ENCODE measurements at places on chromosomes 1 and 21.
A peak's percentile ranks its signal among the peaks of the same experiment; 100 is the strongest.

DNA sequence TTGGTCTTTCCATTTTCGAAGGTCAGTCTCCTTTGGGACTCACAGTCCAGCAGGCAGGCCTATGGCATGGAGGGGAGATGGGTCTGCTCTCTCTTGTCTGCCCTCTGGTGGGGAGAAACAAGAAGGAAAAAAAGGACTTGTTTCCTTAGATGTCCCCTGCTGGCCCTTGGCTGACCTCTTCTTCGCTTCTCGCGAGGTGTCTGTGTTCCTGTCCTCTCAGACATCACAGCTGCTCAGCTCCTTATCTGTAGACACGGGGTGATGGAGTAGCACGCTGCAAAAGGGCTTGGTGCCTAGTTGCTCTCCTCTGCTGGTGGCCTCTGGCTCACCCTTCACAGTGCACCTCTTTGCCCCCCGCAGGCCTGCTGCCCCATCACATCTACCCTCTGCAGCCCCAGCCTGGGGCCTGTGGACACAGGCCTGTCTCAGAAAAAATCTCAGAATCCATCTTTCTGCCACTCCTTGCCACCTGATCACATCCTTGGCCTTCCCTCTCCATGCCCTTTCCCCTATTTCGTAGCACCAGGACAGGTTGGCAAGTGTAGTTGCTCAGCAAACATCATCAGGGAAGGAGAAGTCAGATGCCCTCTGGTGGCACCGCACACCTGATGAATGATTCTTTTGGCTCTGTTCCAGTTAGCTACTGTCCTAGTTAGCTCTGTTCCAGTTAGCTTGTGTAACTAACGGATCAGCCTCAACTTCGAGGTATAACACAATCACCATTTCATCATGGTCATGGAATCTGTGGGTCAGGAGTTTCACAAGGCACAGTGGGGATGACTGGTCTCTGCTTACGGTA is 18.7 kb upstream of the AK2 start:
- DNase-seq, result peak; percentile 56

- DNase-seq, result no peak
Measured at GRCh38 chr21:33817138-33817537, 98.5 kb downstream of the ATP5PO start.

DNA sequence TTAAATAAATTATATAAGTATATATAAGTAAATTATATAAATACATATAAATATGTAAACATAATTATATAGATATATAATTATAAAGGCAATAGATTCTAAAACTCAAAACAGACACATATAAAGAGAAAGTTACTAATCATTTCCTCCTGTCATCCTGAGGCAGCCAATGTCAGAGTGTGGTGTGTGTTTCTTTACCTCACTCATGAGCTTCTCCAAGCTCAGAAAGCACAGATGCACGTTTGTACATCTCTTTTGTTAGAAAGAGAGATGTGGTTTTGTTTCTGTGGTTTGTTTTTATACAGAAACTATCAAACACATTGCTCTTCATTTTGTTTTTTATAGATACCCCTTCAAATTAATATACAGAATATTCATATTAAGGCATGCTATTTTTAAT is 594.8 kb downstream of the USP25 start:
- no peak for DNase-seq

DNA sequence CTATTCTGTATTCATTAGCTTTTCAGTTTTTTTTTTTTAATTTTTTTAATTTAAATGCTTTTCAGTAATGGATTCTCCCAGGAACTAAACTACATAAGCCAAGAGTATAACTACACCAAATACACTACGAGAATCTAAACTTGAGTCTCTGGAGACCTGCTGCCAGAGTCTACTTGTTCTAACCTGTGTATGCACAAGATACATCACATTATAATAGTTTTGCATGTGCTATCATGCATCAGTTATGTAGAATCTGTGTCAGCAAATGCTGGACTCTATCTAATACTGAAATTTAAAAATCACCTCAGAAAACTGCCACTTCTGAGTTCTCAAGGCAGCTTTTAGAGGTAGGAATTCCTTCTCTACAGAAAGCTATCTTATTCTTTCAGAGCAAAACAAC is 146.3 kb upstream of the GREM2 start:
- DNase-seq, result no peak

- DNase-seq, result no peak
Measured at GRCh38 chr1:181669246-181669645, 185.9 kb downstream of the CACNA1E start.

- DNase-seq, result no peak
Measured at GRCh38 chr1:153210206-153210605, 7.0 kb downstream of the LELP1 start.

DNA sequence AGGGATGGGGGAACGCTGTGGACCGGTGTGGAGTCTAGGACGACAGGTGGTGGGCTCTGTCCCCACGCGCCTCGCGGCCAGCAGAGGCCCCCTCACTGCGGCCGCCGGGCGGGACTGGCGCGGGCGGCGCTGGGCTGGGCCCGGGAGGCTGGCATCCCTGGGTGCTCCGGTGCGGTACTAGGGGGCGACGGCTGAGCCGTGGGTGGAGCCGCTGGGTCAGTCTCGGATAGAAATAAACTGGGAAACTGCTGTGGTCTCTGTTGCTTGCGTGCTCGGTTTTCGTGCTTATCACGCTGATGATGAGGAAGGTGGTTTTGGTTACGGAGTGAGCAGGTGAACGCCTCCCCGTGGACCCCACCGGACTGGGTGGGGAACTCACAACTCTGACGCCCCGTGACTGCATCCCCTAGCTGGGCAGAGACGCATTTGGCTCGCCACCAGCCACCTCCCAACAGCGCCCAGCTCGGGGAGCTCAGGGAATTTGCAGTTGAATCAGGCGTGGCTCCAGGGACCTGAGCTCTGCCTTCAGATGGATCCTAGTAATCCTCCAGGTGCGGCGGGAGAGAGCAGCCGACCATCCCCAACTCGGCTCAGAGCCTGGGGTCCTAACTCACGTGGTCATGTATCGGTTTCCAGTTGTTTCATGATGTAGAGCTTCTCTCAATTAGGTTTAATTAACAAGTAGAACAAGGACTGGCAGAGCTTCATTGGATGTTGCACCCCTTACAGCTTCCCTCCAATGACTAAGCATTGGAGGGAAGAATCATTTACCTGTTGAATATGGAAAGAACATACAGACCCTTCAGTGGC is 32.1 kb downstream of the HSD17B7 start:
- DNase-seq, result no peak

GRCh38 chr1:12478612-12478985 is 139.4 kb downstream of the DHRS3 start:
- DNase-seq, result no peak

- DNase-seq, result no peak
Measured at GRCh38 chr1:168565825-168566224, 10.6 kb upstream of the XCL1 start.

- DNase-seq, result no peak
Measured at GRCh38 chr1:116008656-116009390, 32.5 kb downstream of the SLC22A15 start.

GRCh38 chr1:33610864-33611455 is 138.5 kb downstream of the ZSCAN20 start:
- no peak for DNase-seq

GRCh38 chr1:194252199-194252598 is 1065.8 kb upstream of the B3GALT2 start:
- DNase-seq, result peak; percentile 9

DNA sequence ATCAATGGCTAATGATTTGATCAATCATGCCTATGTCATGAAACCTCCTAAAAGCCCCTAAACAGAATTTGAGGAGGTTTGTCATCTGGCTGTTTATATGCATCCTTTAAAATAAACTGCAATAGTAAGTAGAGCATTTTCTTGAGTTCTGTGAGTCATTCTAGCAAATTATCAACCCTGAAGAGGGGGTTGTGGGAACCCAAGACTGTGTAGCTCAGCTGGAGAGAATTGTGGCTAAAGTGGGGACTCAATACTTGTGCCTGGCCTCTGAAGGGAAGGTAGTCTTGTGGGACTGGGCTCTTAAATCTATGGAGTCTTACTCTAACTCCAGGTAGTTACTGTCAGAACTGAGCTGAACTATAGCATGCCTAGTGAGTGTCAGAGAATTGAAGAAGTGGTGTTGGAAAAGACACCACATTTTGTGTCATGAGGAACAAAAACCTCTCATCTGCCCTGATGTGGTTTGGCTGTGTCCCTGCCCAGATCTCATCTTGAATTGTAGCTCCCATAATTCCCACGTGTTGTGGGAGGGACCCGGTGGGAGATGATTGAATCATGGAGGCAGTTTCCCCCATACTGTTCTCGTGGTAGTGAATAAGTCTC is 402.4 kb downstream of the USH2A start:
- no peak for DNase-seq

DNA sequence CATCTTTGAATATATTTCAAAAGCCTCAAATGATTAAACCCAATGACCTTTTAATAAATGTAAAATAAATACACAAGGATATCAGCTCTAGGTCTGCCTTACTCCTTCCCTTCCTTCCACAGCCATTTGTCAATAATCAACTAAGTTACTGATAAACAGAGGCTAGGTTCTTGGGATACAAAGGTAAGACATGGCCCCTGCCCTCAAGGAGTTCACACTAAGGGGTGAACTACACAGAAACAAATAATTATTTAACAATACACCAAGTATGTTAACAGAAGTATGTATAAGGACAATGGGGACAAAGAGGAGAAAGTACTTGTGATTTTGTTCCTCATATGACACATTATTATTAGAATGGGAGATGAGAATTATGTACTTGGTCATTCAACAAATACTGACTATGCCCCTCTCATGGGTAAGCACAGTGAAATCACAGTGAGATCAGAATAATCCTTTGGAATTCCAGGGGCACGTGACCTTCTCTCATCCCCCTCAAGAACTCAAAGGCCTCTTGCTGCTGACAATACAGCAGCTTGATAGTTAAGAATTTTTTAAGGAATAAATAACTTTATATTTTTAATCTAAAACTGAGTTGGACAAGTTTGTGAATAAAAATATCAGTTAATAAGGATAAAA is 40.2 kb downstream of the ATP1B1 start:
- no peak for DNase-seq

DNA sequence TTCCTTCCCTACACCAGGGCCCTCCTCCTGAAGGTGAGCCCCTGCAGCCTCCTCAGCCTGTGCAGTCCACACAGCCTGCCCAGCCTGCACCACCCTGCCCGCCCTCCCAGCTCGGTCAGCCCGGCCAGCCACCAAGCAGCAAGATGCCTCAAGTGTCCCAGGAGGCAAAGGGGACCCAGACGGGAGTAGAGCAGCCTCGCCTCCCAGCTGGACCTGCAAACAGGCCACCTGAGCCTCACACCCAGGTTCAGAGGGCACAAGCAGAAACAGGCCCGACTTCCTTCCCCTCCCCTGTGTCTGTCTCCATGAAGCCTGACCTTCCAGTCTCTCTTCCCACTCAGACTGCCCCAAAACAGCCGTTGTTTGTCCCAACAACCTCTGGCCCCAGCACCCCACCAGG is 38.8 kb downstream of the ZBTB17 start:
- DNase-seq, result no peak

GRCh38 chr1:199399996-199400724 is 627.4 kb upstream of the NR5A2 start:
- DNase-seq, result no peak

DNA sequence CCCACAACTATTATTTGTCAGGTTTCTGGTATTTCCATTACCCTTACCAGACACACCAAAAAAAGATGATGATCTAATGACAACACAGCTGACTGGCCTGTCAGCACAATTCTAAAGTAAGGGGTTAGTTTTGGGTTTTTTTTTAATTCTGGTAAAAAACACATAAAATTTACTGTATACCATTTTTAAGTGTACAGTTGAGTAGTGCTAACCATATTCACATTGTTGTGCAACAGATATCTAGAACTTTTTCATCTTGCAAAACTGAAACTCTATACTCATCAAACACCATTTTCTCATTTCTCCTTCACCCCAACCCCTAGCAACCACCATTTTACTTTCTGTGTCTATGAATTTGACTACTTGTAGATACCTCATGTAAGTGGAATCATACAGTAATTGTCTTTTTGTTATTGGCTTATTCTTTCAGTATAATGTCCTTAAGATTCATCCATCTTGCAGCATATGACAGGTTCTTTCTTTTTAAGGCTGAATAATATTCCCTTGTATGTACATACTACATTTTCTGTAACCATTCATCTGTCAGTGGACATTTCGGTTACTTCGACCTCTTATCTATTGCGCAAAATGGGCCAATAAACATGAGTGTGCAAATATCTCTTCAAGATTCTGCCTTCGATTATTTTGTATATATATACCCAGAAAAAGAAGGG is 29.8 kb downstream of the ARNT start:
- DNase-seq, result no peak

DNA sequence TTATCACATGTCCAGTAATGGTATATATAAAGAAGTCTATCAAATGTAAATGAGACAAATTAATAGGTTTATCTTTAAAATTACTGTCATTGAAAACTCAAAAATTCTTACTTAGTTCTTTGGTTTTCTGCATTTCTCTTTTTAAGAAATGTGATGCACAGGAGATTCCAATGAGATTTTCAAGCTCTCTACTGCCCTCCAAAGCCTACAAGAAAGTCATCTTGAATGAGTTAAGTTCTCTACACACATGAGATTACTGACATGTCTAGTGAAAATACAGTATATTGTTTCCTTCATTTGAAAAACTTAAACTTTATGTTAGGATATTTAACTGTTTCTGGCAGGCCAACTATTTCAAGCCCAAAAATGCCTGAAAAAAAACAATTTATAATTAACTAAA is 68.8 kb downstream of the ITGB3BP start:
- no peak for DNase-seq

- DNase-seq, result no peak
Measured at GRCh38 chr1:213622365-213623063, 365.3 kb upstream of the PROX1 start.

GRCh38 chr1:67937651-67938050 is 104.4 kb upstream of the GNG12 start:
- peak; percentile 52 for DNase-seq

DNA sequence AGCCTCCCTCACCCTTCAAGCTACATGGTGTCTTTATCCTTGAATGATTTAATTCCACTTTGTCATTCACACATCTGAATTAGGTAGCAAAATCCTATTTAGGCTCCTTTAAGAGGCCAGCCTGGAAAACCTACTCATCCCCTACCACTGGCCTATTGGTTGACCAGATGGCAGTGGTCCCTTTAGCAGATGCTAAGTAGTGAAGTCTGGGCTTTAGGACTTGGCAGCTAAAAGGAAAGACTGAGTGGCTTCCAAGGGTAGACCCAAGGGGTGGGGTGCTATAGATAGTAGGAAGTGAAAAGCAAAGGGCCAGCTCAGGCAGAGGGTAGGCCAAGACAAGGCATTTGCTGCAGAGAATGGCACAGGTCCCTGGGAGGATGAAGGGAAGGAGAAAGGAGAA is 46.6 kb downstream of the KCNJ6 start:
- no peak for DNase-seq

Data from skeletal muscle cell (primary cell).